ENCODE measurements at places on chromosomes 11 and 22.
A peak's percentile ranks its signal among the peaks of the same experiment; 100 is the strongest.

- DNase-seq, result no peak
These were observed 574.3 kb downstream of the NTM start for GRCh38 chr11:131944736-131945135.

DNA sequence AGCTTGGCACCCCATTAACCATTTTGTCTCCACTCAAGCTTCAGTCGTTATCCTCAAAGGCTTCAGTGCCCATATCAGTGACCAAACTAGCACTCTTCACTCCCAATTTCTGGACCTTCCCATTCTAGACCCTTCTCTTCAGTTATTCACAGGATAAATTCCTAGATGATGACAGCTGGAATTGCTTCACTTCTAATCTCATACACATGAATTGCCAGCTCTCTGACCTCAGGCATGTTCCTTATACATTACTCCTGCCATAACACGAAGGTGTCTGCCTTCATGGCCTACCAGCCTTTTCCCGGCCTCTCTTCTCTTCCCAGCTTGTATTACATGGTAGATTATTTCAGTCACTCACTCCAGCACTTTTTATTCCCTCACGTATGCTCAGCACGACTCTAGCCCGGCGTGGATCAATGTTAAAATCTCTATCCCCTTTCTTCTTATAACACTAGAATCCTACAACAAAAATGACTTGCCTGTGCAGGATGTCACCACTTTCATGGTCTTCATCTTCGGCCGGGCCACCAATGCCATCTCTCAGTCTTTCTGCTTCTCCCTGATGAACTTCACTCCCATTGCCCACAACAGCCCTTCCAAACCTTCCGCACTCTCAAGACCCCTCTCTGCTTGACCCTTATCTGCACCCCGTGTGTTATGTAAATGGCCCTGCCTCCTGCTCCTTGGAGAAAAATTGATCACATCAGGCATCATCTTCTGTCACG is 36.9 kb downstream of the EIF3F start:
- DNase-seq, result no peak

DNA sequence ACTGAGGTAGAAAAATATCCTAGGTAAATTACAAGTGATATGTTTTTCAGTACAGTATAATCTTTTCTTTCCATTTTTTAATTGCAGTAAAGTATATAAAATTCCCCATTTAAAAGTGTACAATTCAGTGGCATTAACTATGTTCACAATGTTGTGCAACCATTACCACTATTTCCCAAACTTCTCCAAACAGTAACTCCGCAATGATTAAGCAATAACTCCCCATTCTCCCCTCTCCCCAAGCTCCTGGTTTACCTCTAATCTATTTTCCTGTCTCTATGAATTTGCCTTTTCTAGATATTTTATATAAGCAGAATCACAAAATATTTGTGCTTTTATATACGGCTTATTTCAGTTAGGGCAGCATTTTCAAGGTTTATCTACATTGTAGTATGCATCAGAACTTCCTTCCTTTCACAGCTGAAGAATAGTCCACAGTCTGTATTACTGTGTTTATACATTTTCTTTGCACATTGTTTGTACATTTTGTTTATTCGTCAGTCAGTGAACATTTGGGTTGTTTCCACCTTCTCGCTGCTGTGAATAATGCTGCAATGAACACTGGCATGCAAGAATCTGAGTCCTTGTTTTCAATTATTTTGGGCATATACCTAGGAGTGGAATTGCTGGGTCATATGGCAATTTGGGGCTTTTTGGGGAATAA is 110.7 kb downstream of the RPL27A start:
- DNase-seq, result no peak

DNA sequence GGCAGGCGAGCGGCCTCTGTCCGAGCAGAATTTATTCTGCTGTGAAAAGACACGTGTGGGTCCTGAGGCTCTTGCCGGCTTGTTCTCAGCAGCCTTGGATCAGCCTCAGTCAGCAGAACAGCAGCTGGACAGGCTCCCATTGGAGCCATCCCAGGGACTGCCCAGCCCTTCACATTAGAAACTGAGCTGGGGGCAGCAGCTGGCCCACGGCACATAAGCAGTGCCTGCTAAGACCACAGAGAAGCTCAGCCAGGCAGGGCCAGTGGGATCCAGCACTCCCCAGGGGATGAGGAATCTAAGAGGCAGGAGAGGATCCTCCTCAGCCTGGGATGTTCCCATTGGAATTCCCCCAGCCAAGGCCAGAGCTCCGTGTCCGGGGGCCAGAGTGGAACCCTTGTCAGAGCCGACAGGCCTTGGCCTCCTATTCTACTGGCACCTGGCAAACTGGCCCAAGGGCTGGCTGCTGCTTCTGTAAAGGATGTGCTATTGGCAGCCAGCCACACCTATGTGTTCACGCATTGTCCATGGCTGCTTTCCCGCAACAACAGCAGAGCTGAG is 18.2 kb downstream of the RTN4R start:
- peak; percentile 34 for DNase-seq

- no peak for DNase-seq
These were observed 867.1 kb downstream of the BRD1 start for GRCh38 chr22:48960576-48960975.

GRCh38 chr11:123218451-123218850 is 23.4 kb upstream of the CLMP start:
- no peak for DNase-seq
